ENCODE measurements at places on chromosomes 12 and 14.
A peak's percentile ranks its signal among the peaks of the same experiment; 100 is the strongest.

DNA sequence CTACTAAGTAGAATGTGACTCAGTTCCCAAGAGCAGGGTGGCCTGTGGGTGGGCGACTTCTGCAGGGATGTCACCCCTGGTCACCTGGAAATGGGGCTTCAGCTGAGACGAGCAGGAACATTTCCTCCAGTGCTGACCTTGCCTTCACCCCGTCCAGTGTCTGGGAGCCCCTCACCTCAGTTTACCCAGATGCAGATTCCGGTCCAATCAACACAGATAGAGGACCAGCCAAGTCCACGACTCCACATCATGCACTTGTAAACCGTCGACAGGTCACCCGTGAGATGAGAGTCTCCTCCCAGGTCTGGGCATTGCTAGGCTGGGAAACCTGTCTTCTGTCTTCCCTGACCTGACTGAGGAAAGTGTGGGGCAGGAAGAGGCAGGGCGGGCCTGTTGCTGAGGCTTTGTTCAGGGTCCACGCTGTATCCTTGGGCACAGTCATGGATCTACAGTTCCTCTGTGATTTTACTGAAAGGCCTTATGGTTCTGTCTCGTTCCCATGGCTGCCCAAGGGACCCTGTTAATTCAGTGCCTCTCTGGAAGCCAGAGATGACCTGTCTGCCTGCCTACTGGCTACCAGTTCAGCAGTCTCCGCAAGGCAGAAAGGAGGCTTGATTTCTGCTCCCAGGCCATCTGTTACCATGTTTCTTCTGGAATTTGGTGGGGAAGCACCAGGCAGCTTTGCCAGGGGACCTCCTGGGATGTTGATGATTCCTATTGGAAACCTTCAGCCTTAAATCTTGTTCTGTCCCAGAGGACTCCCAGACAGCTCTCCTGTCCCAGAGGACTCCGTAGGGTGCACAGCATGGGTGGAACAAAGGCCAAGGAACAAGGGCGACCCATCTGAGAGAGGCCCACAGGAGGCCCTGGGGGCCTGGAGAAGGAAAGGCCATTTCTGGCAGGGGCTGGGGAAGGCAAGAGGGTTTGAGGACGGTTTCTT, 288.5 kb upstream of the RTL1 start:
- DNase-seq, result no peak

DNA sequence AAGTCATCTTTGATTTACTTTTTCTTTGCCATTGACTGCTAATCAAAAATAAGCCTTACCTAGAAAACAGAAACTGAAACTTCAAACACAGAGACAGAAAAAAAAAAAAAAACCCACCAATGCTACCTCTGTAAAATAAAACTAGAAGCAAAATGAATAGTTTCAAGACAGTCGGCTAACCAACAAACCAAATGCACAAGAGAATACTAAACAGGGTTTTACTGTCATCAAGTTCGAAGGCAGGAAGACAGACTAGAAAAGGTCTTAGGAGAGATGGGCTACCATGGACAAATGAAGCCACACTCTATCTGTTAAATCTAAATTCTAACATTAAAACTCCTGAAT, 59.5 kb downstream of the SEL1L start:
- no peak for DNase-seq

GRCh38 chr12:105235281-105235731, 668 bp downstream of the APPL2 start:
- peak; percentile 28 for DNase-seq

DNA sequence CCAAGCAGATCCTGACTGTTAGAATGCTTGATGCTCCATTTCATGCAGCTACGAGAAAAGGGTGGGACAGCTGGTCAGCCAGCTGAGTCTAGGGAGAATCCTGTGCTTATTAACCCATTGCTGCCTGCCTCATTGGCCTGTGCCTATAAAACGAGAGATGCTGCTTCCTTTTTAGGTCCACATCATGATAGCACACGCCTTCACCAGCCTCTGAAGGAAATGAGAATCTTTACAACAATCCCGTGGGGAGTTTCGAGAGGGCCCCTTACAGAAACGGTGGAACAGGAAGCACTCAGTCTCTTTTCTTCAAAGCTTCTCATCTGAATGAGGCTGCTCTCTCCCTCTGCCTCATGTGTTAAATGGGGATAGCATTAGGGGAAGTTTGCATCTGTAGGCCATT, 147.3 kb upstream of the RFLNA start:
- no peak for DNase-seq

DNA sequence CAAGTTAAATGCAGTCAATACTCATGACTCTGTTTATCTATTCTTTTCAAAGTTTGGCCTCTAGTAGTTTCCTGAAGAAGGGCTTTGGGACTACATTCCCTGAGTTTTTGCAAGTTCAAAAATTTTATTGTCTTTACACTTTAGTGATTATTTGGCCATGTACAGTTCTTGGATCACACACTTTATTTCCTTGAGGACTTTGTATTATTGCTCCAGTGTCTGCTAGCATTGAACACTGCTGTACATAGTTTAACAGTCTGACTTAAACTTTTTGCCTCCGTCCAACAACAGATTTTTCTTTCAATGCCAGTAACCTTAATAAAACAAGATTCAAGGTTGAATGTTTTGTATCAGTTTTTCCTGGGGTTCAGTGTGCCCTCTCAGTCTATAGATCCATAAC, 132.3 kb downstream of the DERA start:
- DNase-seq, result no peak

DNA sequence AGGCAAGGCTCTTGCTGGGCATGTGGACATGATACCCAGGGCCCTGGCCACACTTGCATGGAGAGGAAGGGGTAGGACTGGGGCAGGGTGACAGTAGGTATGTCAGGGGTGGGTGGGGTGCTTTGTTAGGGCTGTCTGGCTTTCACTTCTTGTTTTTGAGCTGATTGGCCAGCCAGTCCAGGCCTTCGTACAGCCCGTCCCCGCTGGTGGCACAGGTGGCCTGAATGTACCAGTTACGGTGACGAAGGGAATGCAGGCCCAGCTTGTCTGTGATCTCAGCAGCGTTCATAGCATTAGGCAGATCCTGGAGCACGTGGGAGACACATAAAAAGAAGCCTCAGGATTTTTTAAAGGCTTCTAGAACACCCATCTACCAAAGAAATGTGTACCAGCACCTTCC, 13.5 kb upstream of the FKBP11 start:
- DNase-seq, result no peak

- no peak for DNase-seq
Measured at GRCh38 chr14:95066427-95066986, 90.8 kb downstream of the DICER1 start.

DNA sequence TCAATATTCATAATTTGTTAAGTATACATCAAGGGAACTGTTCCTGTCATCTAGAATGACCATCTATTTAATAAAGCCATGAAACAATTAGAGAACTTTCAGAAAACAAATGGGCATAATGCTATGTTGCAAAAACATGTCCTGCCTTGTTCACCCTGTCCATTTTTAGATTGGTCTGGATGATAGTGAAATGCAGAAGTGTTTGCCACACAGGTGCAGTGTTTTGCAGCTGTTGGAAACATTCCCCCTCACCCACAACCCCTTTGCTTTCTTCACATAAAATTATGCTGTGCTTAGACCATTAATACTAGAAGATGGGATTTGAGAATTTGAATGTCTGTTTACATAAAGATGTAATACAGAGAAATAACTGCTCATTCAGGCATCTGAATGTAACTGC, 36.5 kb downstream of the LEMD3 start:
- DNase-seq, result no peak

DNA sequence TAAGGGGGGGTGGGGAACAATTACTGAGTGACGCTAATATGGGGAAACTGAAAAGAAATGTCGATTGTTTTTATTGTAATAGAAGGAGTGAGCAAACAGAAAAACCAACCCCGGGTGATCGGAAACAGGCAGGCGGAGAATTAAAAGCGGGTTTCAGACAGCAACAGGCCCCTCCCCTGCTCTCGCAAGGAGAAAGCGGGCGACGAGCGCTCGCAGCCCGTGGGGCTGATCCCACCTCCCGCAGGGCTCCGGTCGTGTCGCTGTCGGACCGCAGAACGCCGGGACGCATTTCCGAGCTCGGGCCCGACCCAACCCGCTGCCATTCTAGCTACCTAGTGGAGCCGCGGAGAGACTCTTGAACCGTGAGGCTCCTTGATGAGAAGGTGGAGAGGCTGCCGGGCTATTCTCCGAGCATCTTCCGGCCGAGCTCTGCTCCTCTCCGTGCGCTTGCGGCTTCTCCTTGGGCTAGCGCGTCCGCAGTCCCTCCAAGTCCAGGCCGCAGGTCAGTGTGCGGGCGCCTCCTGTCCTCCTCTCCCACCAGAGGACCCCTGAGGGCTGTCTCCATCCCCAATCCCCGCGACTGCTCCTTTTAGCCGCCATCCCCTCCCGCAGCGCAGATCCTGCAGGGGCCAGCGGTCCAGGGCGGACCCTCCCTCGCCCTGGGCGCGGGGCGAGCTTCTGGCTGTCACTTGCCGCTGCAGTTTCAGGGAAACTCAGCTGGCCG, 4.1 kb upstream of the PAX9 start:
- no peak for DNase-seq

- DNase-seq, result no peak
Measured at GRCh38 chr12:46677749-46678148, 148.0 kb downstream of the SLC38A4 start.

DNA sequence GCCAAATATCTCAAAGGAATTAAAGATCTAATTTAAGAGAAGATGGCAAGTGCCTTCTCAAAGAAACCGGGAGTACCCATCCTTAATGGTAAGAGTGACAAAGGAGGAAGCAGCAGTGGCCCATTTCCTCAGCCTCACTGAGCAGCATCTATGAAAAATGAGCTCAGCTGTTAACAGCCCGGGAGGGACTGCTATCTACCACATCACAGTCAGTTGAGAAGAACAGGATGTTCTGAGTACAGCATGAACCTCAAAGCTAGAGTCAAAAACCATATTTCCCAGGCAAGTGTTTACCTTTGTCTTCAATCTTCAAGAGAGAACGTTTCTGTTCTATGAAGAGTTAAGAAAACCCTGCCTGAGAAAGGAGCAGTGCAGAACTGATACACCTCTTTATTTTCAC, 115.0 kb downstream of the BTG1 start:
- no peak for DNase-seq

DNA sequence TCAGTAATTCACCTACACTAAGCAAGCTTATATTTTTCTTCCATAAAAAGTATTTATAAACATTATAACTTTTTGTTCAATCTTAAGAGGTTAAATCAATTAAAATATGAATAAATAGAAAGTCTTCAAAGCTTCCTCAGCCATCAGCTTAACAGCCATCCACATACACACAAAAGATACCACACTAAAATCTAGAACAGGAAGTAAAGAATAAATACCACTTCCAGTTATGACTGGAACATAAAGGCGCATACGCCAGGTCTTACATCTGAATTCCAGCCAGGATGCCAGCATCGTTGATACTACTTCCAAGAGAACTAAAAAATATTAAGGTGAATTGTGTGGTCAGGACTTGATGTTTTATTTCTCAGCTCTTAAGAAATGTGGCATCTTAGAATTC, 17.0 kb downstream of the SIX1 start:
- DNase-seq, result peak; percentile 86

DNA sequence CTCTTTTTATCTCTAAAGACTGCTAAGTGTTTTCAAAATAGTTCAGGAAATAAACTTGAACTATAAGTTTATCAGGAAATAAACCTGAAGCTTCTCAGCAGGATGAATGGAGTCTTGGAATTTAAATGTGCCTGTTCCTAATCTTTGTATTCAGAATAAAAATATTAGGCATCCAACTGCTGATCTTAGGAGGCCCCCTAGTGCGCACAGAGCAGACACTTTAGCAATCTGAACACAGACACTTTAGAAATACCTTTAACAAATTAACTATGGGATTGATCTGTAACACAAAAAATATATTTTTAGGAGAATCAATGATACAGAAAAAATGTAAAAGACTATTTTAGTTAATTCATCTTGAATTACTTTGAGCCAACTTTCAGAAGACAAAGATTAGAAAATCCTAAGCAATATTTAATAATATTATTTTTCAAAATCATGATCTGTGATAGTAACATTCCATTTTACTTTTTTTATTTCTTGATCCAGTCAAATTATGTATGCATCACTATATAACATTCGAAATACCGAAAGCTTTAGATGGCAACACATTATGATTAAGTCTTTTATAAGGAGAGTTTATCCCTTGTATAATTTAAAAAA, 80.9 kb downstream of the SLC41A2 start:
- peak; percentile 28 for DNase-seq

DNA sequence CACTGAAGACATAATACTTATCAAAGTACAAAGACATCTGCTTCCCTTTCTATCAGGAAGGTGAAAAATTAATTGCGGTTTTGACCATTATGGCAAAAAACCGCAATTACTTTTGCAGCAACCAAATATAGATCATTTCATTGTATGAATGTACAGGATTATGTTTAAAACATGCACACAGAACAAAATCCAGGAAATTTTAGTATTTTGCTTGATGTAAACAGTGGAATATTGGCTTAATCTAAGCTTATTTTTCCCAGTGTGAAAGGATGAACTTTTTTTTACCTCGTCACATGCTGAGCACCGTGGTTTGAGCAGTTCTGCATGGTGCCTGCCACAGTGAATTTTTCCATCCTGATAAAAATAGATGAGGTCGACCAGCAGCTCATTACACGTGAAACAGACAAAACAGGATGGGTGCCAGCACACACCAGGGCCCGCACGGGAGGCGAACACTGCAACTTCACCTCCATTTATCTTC, 121.2 kb downstream of the PRICKLE1 start:
- no peak for DNase-seq

- DNase-seq, result no peak
Measured at GRCh38 chr12:67074072-67074471, 195.1 kb upstream of the CAND1 start.

DNA sequence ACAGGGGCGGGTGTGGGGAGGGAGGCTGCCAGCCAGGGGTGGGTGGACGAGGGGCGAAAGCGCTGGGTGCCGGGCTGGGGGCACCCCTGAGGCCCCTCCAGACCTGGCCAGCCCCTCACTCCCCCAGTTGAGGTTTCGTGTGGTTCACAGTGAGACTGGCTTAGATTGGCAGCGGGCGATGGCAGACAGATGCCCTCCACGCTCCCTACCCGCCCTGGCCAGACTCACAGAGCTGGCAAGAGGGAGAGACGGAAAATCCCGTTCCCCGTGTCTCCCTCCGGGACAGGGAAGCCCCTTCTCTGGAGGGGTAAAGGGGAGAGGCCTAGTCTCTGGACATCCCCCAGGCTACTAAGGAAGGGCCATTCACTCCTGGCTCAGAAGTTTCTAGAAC, 33.2 kb upstream of the VPS37B start:
- no peak for DNase-seq

GRCh38 chr12:110717037-110717436, 25.7 kb downstream of the PPP1CC start:
- DNase-seq, result no peak

GRCh38 chr12:75744607-75745256, 233.3 kb upstream of the KRR1 start:
- DNase-seq, result no peak
